NB4 (cell line): ENCODE measurements at places on chromosomes 4 and X.

GRCh38 chrX:10414862-10415261 is 205.5 kb downstream of the MID1 start:
- no peak for DNase-seq

- DNase-seq, result no peak
Measured at GRCh38 chr4:59553721-59554091, 1646.4 kb upstream of the ADGRL3 start.

DNA sequence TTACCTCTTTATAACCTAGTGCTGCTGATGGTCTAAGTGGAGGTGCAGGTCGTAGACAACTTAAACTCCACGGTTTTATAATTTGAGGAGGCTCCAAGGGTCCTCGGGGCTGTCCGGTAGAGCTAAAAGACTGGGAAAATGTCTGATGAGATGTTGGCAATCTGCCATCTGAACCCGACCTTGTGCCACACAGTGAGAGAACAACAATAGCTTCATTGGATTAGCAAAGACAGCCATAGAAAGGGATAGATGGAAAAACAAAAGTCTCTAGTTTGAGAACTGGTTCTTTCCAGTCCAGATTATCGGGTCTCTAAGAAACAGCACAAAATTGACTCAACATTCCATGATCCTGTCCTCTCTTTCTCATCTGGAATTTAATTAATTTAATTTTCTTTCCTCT is 31.6 kb downstream of the CD40LG start:
- DNase-seq, result no peak

GRCh38 chr4:73573794-73574528 is 46.3 kb downstream of the RASSF6 start:
- DNase-seq, result peak; percentile 77

GRCh38 chr4:160894809-160895208 is 1269.0 kb downstream of the FSTL5 start:
- DNase-seq, result no peak

DNA sequence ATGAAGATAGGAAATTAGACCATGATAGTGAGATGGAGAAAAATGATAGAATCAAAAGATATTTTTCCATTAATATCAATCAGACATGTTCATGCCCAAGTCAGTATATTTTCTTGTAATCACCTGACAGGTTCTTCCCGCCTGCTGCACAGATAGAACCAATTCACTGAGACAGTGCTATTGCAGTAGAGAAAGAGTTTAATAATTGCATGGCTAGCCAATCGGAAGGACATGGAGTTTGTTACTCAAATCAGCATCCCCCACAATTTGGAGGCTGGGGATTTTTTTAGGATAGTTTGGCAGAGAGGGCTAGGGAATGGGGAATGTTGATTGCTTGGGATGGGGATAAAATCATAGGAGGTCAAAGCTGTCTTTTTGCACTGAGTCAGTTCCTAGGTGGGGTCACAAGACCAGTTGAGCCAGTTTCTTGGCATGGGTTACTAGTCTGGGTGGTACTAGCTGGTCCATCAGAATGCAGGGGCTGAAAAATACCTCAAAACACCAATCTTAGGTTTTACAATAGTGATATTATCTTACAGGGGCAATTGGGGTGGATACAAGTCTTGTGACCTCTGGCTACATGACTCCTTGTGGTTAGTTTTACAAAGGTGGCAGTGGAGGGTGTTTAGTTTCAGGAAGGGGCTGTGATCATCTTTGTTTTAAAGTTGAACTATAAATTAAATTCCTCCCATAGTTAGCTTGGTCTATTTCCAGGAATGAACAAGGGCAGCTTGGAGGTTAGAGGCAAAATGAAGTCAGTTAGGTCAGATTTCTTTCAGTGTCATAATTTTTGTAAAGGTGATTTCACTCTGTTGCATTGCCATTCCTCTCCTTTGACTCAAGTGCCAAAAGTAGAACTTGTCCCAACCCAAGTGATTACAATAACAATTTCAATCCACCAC is 100.3 kb upstream of the PDE5A start:
- DNase-seq, result no peak

DNA sequence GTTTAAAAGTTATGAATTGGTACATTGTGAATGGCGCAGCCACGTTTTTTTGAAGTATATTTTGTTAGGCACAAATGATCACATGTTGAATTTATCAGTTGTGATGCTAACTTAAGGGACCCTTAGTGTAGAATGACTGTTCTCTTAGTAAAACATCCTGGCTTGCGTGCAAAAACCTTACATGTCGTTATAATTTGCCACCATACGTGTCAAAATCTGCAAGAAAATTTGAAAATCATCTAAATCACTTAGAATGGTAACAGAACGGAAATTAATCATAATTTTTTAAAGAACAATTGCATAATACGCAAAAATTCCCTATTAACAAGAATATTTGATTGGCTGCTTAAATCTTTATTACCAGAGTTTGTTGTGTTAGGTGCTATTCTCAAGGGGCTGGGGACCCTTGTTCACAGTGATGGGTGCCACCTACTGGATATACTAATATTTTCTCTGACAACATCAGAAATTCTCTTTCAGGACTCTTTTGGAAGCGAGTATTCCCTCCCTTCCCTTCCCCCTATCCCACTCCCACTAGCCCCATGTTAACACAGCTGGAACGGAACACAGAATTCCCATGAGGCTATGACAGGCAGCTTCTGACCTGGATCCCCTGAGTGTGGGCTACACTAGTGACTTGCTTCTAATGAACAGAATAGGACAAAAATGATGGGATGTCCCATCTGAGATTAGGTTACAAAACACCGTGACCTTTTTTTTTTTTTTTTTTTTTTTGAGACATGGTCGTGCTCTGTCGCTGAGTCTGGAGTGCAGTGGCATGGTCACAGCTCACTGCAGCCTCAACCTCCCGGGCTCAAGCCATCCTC is 71.8 kb downstream of the SUPT20HL2 start:
- DNase-seq, result peak; percentile 64

DNA sequence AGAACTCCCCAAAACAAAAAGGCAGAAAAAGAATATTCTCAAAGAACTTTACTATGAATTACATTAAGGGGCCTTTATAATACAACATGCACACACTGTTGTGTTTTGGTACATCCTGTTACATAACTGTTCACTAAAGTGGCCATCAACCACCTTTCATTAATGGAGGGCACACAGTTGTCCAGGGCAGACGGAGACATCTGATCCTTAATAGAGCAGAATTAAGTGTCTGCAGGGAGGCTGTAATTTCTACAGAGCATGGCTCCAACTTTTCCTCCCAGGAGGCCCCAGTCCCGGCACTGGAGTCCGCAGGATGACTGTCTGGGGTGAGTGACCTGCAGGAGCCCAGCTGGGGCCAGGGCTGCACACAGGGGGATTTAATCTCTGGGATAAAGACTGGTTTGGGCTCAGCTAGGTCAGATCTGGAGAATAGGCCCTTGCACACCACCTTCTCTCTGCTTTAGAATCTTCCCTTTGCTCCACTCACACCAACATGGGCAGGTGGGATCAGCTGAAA is 233.4 kb downstream of the MAML3 start:
- DNase-seq, result no peak

DNA sequence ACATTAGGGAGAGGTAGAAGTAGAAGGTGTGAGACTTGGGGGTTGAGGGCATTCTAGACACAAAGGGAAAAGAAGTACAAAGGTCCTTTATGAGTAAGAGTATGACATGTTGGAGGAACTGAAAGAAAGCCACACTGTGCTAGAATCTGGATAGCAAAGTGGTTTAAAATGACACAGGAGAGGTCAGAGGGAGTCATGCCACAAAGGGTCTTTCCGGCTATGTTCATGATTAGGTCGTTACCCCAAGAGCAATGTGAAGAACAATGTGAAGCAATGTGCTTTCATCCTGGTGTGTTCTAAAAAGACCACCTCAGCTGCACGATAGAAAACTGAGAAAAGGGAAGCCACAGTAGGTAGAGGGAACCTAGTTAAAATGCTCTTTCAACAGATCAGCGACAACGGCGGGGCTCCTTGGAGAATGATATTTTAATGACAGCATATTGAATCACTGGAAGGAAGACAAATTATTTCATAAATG is 29.2 kb downstream of the SMIM14 start:
- DNase-seq, result peak; percentile 79

DNA sequence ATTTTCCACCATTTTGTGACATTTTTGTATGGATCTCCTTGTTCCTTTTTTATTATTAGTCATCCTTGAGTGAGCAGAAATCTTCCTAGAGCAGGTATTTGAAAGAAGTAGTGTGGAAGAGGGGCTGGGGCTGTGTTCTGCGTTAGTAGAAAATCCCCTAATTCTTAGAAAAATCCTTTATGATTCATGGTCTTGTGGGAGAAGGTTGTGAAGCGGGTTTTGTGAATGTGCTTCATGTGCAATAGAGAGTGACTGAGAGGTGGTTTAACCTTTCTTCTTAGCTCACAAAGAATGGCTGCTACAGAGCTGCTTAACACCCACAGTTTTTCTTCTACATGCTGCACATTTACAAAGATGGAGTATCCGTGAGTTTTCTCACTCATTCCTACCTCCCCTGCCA is 220.5 kb downstream of the IDS start:
- no peak for DNase-seq

- no peak for DNase-seq
Measured at GRCh38 chr4:117889978-117890377, 144.3 kb upstream of the NDST3 start.

DNA sequence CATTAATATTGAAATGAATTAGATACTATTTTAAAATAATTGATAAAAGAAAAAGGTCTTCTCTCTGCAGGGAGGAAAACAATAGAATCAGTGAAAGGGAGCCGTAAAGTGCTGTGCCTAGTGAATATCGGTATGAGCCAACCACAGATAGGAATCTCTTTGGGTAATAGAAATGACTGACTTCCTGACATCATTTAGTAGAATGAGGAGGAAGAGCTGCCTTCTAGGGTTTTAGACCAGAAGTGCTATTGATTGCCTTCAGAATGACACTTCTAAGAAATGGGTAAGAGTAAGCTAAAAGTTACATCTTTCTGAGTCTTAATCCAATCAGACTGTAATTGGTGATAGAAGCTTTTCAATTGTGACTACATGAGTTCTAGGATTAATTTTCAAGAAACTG is 134.0 kb upstream of the MAP9 start:
- no peak for DNase-seq

DNA sequence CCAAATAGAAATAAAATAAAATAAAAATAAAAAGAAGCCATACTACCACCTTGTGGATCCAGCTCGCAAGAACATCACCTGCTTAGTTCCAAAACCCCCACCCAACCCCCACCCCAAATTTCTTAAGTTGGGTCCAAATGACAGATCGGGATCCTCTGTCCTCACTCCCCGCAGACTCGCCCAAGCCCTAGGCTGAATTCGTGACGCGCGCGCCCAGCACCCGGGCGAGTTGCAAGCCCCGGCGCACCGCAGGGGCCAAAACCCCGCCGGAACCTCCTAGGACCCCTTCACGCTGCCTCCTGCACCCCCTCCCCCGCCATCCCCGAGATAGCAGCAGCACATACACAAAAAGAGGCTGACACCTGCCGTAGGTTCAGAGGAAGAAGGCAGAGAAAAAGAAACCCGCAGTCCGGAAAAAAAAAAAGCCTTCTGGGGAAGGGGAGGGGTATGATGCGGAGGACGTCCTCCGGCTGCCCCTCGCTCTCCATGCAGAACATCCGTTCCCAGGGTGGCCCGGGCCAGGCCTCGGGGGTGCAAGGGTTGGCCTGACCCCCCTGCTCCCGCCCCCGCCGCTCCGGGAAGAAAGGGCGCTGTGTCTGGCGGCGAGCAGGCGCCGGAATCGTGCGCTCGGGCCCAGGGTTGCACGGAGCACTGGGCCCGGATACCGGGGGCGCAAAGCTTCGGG is 2.6 kb downstream of the NLGN4X start:
- no peak for DNase-seq

GRCh38 chr4:106273831-106274230 is 42.2 kb downstream of the TBCK start:
- no peak for DNase-seq

DNA sequence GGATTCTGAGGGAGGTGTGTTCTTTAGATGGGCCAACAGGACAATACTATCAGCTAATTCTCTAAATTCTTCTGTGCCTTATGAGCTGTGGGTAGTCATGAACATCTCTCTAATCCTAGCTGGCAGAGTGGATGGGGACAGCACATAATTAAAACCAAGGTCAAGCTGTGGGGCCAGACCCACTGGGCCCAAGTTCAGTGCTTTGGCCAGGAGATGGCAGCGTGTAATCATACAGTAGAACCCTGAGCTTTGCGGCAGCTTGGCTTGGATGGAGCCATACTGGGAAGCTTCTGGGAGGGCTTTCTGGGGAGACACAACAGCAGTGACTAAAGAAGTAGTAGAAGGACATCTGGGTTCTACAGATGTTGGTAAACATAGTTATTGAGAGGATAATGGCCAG is 140.3 kb upstream of the CXCL13 start:
- peak; percentile 8 for DNase-seq

DNA sequence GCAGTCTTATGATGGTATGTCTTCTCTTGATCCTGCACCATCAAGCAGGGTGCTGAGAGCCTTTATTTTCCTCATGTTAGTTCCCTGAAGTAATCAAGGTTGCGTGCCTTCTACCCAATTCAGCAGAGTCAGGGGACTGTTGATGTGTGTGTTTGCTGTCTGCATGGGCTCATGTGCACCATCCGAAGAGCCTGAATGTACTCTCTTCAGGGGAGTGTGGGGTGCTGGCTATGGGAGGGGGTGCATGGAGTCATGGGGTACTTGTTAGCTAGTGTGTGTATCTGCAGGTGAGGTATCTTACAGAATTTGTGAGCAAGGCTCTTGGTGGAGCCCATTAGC is 154.3 kb upstream of the ANXA3 start:
- DNase-seq, result no peak

DNA sequence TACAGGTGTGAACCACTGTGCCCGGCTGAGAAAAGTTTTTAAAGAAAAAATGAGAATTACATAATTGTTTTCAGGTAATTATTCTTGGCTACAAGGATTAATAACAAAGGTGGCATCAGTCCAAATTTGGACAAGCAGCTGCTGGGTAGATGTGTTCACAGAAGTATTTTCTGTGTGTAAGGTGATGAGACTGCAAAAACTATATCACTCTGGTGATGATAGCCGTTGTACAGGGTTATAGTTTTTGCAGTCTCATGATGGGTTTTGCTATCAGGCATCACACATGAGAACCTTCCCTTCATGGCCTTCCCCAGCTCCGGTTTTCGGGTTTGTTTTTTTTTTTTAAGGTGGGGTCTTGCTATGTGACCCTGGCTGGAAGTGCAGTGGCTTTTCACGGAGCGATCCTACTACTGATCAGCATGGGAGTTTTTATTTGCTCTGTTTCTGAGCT is 5.1 kb upstream of the SLC10A3 start:
- DNase-seq, result no peak

DNA sequence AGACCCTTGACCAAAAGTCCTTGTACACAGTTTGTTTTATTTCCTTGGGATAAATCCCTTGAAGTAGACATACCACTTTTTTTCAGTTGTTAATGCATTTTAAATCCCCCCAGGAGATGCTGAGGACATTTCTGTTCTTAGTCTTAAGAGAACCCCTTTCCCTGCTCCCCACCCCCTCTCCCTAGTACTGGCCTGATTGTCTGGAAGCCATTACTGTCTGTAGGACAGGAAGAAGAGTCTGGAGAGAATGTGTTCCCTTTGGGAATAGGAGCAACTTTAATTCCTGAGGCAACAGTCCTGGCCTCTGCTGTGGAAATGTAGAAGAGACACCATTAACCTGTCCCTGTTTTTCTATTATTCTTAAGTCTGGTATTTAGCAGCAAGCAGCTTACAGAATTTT is 52.3 kb upstream of the TMEM131L start:
- no peak for DNase-seq
